ENCODE measurements at places on chromosomes 7 and 10. TPM values are rescaled to one million over a fixed set of nuclear protein-coding genes. Genes with fewer than 3 reads are reported as not detected.

The PGAM2 gene
- 0.75 TPM for total RNA-seq

The DENND11 gene
- total RNA-seq = 13.7 TPM

The CPN1 gene
- not detected for total RNA-seq

The CYP2C19 gene
- total RNA-seq = not detected

The C10orf71 gene
- not detected for total RNA-seq

The ITIH5 gene
- total RNA-seq = 0.08 TPM

The SPACDR gene
- 0.70 TPM for total RNA-seq

The DPYSL4 gene
- total RNA-seq = 4.9 TPM

The VAX1 gene
- not detected for total RNA-seq

Data from smooth muscle cell of the coronary artery (primary cell).